ENCODE measurements at places on chromosomes 4 and X.

DNA sequence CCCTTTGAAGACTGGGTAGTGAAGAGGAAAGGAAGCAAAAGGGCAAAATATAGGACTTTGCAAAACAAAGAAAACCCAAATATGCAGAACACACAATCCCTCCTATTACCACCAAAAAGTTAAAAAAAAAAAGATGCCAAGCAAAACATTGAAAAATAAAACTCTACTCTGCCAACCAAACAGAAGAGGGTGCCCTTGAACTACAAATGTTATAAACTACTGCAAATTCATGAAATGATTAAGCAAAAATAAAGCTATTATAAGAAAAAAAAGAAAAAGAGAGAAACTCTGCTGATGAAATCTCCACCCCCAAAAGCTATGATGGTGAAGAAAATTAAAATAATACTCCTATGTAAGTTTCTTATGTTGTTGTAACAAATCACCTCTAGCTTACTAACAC lies 168.5 kb upstream of the STK26 start:
- DNase-seq, result peak; percentile 27

DNA sequence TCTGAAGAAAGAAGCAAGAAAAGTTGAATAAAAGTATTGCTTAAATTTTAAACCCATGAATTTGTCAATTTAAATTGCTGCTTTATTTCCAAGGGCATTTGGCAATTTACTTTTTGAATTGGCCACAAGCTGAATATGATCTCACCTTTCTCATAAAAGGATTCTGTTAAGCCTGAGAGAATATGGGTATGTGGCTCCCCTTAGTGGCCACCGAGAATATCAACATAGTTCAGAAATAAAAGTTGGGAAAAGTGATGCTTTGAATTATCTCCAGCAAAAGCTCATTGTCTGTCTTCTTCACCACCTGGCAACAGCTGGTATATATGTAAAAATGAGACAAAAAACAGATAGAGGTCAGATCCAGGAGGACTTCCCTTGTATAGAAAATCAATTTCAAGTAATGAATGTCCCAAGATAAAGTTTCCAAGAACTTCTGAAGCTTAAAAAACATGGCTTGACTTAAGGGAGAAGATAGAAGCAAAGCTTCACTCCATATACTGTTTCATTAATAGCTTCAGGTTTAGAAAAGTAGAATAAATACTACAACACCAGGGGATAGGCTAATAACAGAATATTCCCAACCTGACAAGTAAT lies 290.7 kb upstream of the FAM241A start:
- DNase-seq, result no peak

DNA sequence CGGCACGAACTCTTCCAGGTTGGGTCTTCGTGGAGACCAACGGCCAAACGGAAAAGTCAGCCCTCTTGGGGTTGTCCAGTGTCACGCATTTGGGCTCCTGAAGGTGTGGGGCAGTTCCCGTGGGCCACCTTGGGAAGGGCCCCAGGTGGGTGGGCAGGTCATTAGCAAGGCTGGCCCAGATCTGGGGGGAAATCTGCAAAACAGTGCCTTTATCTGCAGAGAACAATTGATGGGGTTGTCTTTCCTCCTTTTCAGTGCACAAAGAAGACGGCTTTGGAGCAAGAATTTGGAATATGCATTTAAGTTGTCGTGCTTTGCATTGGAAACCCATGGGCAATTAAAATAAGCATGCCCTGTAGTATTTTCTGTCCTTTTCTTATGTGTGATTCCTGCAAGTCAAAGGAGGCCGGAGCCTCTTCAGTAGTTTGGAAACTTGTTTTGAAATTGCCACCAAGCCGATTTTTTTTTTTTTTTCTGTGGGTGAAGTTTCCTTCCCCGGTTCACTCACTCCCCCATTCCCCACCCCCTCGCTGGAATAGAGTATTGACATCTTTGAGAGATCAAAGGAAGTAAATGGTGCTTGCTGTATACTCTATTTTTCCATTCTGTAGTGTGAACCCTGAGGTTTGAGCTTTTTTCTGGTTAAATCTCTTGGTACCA lies 9.8 kb downstream of the ZIC3 start:
- DNase-seq, result no peak

- no peak for DNase-seq
These were observed 638.9 kb downstream of the MID1IP1 start for GRCh38 chrX:39439906-39440798.

GRCh38 chrX:150456466-150456865 lies 93.3 kb downstream of the MAMLD1 start:
- no peak for DNase-seq

DNA sequence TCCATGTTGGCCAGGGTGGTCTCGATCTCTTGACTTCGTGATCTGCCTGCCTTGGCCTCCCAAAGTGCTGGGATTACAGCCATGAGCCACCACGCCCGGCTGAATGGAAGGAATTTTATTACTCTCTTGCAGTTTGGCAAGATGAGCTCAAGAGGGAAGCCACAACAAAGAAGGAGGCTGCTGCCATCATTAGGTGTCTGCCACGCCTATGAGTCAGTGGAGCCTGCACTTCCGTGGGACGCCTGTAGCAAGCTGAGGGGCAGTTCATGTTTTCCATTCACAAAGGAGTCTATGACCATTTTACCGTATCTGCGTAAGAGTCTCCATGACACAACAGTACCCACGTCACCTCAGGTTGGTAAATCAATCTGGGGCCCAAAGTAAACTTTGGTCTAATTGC lies 51.2 kb upstream of the CHRNA9 start:
- DNase-seq, result peak; percentile 88

DNA sequence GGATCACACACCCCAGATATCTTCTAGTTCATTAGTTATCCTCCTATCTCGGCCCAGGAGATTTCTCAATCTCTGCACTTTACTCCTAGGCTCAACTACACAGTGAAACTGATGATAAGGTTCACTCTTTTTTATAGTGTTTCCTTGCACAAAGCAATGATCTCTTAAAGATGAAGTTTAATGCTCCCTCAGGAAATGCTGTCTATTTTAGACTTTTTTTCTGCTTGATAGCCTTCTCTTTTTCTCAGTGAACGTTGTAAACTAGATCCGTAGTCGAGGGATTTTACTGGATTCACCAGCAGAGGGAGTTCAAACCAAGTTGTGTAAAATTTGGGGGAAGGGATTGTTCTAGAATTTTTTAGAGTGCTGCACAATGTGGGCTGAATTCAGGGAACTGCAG lies 269.6 kb downstream of the GBA3 start:
- no peak for DNase-seq

DNA sequence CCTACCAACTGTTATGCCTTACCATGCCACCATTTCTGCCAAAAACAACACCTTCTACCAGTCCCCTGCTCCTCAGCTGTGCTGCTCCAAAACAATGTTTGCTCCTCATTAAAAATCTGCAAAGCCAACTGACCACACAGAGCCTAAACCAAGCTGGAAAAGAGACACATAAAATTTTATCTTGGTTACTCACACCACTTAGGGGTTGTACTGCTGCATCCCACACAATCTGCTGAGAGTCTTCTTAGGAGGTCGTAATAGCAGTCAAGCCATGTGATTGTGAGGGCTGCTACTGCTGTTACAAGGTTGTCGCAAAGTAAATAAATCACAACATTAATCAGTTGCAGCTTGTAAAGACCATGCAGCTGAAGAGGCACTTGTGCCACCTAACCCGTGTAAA lies 607.4 kb upstream of the FAM241A start:
- DNase-seq, result no peak

GRCh38 chr4:6960154-6960553 lies 50.5 kb downstream of the TBC1D14 start:
- DNase-seq, result no peak

GRCh38 chr4:14196131-14196530 lies 568.6 kb upstream of the BOD1L1 start:
- DNase-seq, result no peak

DNA sequence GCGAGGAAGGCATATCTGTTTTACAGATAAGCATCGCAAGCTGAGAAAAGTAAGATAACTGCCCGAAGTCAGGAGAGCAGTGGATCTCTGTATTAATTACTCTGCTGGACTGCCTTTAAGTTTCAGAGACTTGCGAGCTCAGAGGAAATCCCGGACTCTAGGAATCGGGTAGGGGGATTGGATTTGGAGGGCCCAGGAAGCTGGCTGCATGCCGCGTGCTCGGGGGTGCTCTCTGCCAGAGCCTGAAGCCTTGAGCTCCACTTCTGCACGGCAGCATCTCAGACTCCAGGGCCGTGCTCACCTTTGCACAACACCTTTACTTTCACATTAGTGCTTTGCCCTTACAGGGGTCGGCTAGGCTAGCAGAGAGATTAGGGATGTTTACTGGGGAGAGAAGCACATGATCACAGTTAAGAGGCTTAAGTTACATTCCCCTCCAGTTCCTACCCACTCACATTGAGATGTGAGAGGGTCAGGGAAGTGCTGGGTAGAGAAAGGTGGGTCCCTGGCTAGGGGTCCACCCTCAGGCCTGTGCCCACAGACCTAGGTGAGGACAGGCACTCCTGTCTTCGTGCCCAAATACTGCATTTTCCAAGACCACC lies 57.0 kb downstream of the TRIML1 start:
- DNase-seq, result no peak

- no peak for DNase-seq
These were observed 73.1 kb downstream of the WFS1 start for GRCh38 chr4:6342530-6343293.

- no peak for DNase-seq
These were observed 151.9 kb upstream of the RPS6KA3 start for GRCh38 chrX:20418379-20419150.

GRCh38 chr4:32931475-32931874 lies 2211.3 kb downstream of the PCDH7 start:
- DNase-seq, result no peak

DNA sequence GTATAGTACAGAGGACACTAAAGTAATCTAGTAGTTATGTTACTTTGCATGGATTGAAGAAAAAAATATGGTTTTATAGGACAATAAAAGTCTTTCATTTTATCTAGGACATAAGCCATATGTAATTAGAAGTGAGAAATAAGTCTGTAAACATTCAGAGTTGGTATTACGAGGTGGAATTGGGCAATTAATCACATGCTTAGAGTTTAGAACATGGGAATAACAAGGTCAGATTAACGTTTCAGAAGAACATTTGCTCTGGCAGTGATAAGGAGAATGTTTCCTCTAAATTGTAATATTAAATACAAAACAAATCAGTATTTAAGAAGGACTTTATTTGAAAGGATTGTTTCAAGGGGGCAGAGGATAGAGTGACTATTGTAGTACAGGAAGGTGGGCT lies 15.6 kb upstream of the SULT1E1 start:
- no peak for DNase-seq

- DNase-seq, result no peak
These were observed 284.9 kb downstream of the TEX13A start for GRCh38 chrX:104935581-104935980.

DNA sequence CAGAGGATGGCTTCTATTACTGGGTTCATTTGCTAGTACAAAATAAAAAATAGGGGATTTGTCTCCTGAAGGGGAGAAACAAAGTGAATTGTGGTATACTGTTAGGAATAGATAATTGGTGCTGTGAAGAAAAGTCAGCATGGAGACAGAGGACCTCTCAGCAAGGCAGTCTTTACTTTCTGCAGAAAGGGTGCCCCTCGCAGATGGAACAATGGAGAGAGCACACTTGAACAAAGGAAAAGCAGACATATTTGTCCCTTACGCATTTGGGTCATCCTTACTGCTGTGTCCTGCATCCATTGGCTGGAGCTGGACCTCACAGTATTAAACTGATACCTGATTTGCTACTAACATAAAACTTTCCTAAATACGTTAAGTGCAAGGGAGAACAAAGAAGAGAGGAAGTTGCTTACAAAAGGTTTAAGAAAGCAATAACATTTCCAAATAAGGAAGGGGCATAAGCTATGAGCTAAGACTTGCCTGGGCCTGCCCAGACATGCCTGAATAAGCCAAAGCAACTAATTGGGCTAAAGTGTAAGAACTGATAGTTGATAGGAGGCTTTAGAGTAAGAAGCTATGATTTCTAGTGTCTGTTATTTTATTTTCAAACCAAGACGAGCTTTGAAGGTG lies 83.8 kb downstream of the CCKAR start:
- no peak for DNase-seq

- no peak for DNase-seq
These were observed 22.5 kb downstream of the PPA2 start for GRCh38 chr4:105451346-105451745.

GRCh38 chr4:175540732-175541131 lies 271.3 kb downstream of the GPM6A start:
- no peak for DNase-seq

GRCh38 chrX:120560405-120560841 lies 339 bp downstream of the CUL4B start:
- DNase-seq, result peak; percentile 64

GRCh38 chr4:129140521-129140920 lies 44.6 kb downstream of the C4orf33 start:
- no peak for DNase-seq

- peak; percentile 66 for DNase-seq
These were observed at the start of gene TMEM156 for GRCh38 chr4:39032218-39033085. TSS of gene TMEM156 (minus strand) at chr4:39032409. CDS start at chr4:39032313, 96 bp downstream.

DNA sequence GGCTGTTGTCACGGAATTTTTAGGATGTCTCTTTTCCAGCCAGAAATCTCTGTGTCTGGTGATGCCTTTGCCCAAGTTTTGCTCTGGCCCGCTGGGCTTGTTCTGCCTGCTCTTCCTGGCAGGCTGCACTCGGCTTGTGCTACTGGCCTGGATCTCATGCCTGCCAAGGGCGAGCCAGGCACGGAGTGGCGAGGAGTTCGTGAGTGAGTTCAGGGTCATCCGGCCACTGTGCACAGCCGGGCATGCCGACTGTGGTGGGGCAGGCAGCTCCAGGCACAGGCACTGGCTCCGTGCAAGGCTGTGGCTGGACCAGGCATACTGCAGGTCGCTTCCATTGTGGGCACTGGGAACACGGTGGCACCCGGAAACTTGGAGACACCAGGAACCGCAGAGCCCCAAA lies 129.1 kb downstream of the ARHGAP10 start:
- no peak for DNase-seq

DNA sequence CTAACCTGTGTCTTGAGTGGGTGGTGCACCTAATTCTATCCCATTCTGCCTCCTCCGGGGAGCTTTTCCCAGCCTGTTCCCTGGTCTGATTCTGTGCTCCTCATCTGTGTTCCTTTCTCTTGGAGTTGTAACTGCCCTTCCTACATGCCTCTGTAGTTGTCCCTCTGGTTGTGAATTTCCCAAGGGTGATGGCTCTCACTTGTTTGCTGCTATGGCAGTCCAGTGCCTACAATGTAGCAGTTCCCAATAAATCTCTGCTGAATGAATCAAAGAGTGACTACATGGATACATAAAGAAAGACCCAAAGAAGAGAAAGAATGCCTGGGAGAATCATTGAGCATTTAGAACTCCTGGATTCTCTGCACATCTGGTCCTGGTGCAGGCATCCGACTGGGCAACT lies 141.6 kb downstream of the HS3ST1 start:
- no peak for DNase-seq

DNA sequence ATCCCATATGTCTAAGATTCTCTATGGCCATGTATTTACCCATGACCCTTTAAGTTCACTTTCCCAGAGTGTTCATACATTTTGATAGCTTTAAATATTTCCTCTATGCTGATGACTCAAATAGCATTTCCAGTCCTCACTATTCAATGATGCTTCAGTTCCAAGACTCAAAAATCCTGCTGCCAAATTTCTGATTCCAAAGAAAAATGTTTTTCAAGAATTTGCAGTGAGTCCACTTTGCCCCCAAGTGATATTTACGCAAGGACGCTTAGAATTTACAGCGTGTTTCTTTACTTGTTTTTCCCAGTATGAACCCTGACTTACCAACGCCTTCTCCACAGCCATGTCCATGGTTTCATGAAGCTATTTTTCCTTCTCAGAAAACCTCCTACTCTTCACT lies 127.9 kb upstream of the PCDH18 start:
- DNase-seq, result no peak

- peak; percentile 39 for DNase-seq
These were observed 1.9 kb downstream of the UBE2D3 start for GRCh38 chr4:102825261-102826091.

Measured in CD4-positive, alpha-beta memory T cell (primary cell).